NCI-H2171 treated with DMSO at 0.1 percent for 48 hours (cell line): ENCODE measurements at places on chromosomes 3 and 15.

GRCh38 chr3:48899273-48899672, 591 bp upstream of the SLC25A20 start:
- DNase-seq: no peak

- no peak for DNase-seq
Measured at GRCh38 chr3:101117465-101117864, 124.2 kb upstream of the ABI3BP start.

GRCh38 chr3:5504135-5504534, 316.6 kb downstream of the EDEM1 start:
- DNase-seq: no peak

GRCh38 chr15:47333734-47334133, 383.6 kb upstream of the SEMA6D start:
- DNase-seq: no peak

- DNase-seq: no peak
Measured at GRCh38 chr15:28264166-28264565, 57.8 kb downstream of the HERC2 start.
